Aorta (tissue), 5 donors: ENCODE measurements at places on chromosomes 2 and 18. TPM values are rescaled to one million over a fixed set of nuclear protein-coding genes. Genes with fewer than 3 reads are reported as not detected.

DNA sequence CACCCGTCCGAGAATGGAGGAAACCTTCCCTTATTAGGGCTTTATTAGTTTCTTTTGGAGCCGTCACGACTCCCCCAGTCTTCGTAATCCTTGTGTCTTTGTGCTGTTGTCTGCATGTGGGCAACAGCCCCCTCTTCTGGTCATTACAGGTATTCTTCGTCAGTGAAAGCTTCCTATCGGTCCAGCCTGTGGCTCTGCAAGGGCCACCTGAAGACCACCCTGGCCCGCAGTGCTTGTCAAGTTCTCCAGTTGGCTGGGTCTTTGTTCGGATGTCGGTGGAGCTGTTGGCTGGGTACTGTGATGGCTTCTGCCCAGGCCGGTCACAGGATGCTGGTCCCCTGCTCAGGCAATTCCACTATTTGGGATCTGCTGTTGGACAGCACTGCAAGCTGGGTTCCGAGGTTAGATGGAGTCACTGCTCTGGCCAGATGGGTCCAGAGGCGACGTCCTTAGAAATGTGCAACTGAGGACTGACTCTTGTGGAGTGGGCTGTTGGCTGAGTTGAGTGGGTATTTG lies 19.2 kb downstream of the E2F6 start:
- H3K27me3 ChIP-seq: no peaks in the 10 kb centered on the region
- H3K4me1 ChIP-seq: no peaks in the 10 kb centered on the region
- DNase-seq: peak; percentile 54

Gene ALPG
- not detected for total RNA-seq

DNA sequence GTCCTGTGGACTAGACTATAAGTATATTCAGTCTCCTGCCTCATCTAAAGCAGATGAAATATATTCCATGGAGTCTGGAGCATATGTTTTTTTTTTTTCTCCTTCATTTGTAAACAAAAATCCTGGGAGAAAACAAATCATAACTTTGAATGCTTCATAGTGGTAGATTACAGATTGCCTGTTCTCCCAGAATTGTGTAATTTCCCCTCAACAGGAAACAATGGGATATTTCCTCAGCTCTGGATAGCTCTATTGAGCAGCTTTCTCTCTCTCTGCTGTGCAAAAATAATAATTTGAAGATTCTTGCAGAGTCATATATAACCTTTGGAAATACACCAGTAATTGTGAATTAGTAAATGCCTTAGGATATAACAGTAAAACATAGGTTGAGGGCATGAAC lies 1406.6 kb upstream of the ACVR2A start:
- H3K4me3 ChIP-seq: no peak overlapping the region
- no peaks in the 10 kb centered on the region for H3K4me1 ChIP-seq
- no peak overlapping the region for H3K27ac ChIP-seq
- no peak for DNase-seq
- no peaks in the 10 kb centered on the region for H3K36me3 ChIP-seq
- H3K27me3 ChIP-seq: no peaks in the 10 kb centered on the region

DNA sequence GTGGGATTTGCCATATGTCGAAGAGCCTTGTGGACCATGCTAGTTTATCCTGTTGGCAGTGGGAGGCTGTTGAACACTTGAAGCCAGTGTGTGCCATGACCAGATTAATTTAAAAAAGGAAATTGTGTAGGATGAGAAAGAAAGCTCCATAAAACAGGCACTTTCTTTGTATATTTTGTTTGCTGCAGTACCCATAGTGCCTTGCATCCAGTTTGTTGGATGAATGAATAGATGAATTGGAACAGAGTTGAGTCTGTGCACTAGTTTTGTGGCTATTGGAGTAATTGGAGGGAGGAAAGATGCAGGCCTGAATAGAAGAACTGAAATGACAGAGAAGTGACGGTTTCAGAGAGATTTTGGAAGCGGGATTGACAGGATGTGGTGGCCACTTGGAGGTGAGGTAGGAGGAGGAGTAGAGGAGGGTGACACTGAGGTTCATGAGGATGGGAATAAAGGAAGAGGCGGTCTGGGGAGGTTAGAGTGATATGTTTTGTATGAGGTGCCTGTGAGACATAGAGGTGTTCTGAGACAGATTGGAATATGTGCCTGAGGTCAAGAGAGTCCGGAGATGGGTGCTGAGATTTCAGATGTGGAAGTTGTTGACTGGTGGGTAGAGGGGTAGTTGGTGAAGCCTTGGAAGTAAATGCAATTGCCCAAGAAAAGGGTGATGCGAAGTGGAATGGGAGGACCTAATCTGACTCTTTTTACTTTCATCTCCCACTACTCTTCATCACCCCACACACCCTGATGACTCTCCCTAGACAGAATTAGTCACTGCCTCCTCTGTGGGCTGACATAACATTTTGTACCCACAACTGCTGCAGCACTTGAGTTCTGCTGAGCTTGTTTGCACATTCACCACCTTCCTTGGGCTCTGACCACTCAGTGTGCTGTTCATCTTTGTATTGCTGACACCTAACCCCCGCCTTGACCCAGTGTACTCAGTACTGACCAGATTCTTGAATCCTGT lies 5.1 kb downstream of the DGUOK start:
- H3K4me3 ChIP-seq: no peak overlapping the region
- no peaks in the 10 kb centered on the region for H3K27me3 ChIP-seq
- peaks cover 5% of the 10 kb centered on the region for H3K4me1 ChIP-seq
- H3K27ac ChIP-seq: no peak overlapping the region

Gene ADGRF3
- total RNA-seq: 0.13 TPM

GRCh38 chr2:98381494-98381893 lies 35.2 kb downstream of the CNGA3 start:
- H3K27me3 ChIP-seq: no peaks in the 10 kb centered on the region
- H3K36me3 ChIP-seq: no peaks in the 10 kb centered on the region
- H3K4me1 ChIP-seq: no peaks in the 10 kb centered on the region
- no peak for DNase-seq
- H3K27ac ChIP-seq: no peak overlapping the region

GRCh38 chr18:47558110-47558750 lies 306.8 kb upstream of the SKOR2 start:
- H3K27me3 ChIP-seq: no peaks in the 10 kb centered on the region
- no peak overlapping the region for H3K27ac ChIP-seq
- H3K4me1 ChIP-seq: no peaks in the 10 kb centered on the region
- H3K36me3 ChIP-seq: no peaks in the 10 kb centered on the region
- no peak overlapping the region for H3K4me3 ChIP-seq

Gene INPP5D
- total RNA-seq: 51.2 TPM

- no peak for DNase-seq
- H3K27me3 ChIP-seq: no peaks in the 10 kb centered on the region
- H3K27ac ChIP-seq: no peak overlapping the region
- H3K4me3 ChIP-seq: no peak overlapping the region
Measured at GRCh38 chr2:72178551-72178950, 30.9 kb upstream of the CYP26B1 start.

DNA sequence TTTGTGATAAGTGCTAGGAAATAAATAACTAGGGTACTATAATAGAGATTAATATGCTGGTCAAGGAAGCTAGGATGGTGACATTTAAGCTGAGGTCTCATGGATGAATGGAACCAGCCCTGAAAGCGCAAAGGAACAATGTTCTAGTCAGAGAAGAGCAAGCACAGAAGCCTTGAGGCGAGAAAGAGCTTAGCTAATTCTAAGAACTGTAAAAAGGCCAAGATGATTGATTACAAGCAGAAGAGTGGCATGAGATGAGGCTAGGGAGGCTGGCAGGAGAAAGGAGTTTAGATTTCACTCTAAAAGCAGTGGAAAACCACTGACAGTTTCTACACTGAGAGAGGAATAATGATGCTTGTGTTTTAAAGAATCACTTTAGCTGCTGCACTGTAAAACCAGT lies 3.4 kb upstream of the YIPF4 start:
- H3K36me3 ChIP-seq: no peaks in the 10 kb centered on the region
- no peak overlapping the region for H3K27ac ChIP-seq
- no peaks in the 10 kb centered on the region for H3K27me3 ChIP-seq
- no peak overlapping the region for H3K4me3 ChIP-seq

Gene PROC
- not detected for total RNA-seq

DNA sequence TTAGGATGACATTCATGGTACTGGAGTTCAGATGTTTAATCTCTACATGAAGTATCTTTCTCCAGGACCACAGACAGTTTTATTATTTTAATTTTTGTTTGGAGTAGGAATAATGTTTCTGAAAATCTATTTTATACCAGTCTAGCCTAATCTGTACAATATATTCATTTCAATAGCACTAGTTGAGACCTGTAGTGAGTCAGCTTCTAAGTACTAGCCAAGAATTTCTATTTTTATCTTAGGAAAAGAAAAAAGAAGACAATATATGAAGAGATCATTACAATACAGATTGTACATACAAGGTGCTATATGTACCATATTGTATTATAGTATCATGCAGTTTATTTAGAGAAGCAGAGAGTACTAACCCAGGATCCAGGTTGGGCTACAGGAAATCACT lies 826.9 kb upstream of the PIK3C3 start:
- no peaks in the 10 kb centered on the region for H3K27me3 ChIP-seq
- DNase-seq: no peak
- H3K4me3 ChIP-seq: no peak overlapping the region
- no peak overlapping the region for H3K27ac ChIP-seq
- H3K4me1 ChIP-seq: no peaks in the 10 kb centered on the region
- H3K36me3 ChIP-seq: no peaks in the 10 kb centered on the region

GRCh38 chr18:58977223-58977622 lies 112.5 kb downstream of the ZNF532 start:
- DNase-seq: no peak
- peaks cover 2% of the 10 kb centered on the region for H3K36me3 ChIP-seq
- H3K27me3 ChIP-seq: no peaks in the 10 kb centered on the region
- H3K27ac ChIP-seq: peak overlapping the region; percentile 2

GRCh38 chr2:11745613-11746375 lies 638 bp upstream of the LPIN1 start:
- peaks cover 5% of the 10 kb centered on the region for H3K4me1 ChIP-seq
- no peak overlapping the region for H3K27ac ChIP-seq
- H3K27me3 ChIP-seq: no peaks in the 10 kb centered on the region
- H3K4me3 ChIP-seq: no peak overlapping the region

DNA sequence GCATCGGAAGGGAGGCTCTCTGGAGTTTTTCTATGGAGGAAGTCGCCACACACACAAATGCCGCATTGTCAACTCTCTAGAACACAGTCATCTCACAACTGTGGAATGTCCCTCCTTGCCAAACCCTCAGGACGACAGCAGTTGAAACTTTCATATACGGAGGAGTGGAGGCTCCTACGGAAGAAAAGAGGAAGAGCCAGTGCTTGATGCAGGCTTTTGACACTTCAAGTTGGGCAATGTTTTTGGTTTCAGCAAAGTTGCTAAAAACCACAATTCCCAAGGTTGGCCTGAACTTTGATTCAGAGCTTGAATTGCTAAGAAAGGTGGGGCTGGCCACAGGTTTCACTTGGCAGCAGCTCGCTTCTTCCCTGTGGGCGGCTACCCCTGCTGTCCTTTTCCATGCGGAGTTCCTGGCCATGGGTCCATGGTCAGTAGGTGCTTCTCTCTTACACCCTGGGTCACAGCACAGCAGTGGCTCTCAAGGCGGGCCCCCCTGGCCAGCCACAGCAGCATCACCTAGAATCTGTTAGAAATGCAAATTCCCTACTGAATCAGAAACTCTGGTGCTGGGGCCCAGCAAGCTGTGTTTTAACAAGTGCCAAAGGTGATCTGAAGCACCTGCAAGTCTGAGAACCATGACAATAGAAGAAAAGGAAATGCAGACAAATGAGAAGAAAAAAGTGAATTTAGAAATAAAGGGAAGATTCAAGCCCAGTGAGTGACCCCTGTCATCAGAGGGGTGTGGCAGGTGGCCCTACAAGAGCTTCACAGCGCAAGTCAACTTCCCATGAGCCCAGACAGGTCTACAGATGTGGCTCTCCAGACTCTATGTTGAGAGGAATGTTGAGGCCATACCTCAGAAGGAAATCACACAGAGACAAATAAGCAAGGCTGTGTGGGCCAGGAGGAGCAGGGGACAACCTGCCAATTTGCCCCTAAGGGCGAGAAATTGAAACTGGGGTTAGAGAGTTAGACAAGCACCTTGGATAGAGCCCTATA lies 856.4 kb downstream of the RNF144A start:
- H3K4me3 ChIP-seq: no peak overlapping the region
- H3K27me3 ChIP-seq: no peaks in the 10 kb centered on the region
- no peak for DNase-seq

Gene KCNK3
- total RNA-seq: 8.7 TPM

Gene IL36G
- not detected for total RNA-seq

Gene FBXO41
- total RNA-seq: 4.7 TPM

Gene POTEJ
- total RNA-seq: not detected

Gene SLC9A2
- total RNA-seq: not detected

Gene GKN1
- total RNA-seq: not detected

Gene CNGA3
- not detected for total RNA-seq

- no peaks in the 10 kb centered on the region for H3K4me1 ChIP-seq
- H3K4me3 ChIP-seq: no peak overlapping the region
- no peak overlapping the region for H3K27ac ChIP-seq
- no peaks in the 10 kb centered on the region for H3K27me3 ChIP-seq
- no peaks in the 10 kb centered on the region for H3K36me3 ChIP-seq
- DNase-seq: no peak
Measured at GRCh38 chr2:238796223-238796885, 51.5 kb upstream of the TWIST2 start.

DNA sequence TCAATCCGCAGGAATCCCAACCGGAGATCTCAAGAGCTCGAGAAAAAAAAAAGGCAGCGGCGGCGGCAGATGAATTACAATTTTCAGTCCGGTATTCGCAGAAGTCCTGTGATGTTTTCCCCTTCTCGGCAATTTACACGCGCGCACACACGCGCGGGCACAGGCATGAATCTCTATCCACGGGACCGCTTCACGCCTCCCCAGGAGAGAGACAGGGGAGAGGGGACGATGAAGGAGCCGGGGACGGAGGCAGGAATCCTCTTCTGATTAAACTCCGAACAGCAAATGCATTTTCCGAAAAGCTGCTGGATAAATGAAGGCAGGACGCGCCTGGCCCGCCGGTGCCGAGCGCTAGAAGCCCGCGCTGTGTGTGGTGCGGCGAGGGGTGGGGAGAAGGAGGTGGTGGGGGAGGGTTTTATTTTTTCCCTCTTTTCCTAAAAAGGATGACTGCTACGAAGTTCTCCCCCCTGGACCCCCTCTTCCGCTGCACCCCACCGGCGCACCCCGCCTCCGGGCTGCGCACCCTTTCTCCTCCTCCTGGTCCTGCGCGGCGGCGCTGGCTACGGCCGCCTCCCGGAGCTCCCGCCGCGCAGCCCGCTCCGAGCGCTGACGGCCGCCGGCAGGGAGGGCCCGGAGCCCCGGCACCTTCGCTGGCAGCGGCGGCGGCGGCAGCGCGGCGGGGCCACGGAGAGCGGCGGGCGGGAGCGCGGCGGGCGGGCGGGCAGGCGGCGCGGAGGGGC lies at the start of gene BCL2:
BCL2 (minus strand) TSS at position 387 of the 740 bp plus-strand sequence.
- H3K36me3 ChIP-seq: no peaks in the 10 kb centered on the region
- H3K27me3 ChIP-seq: no peaks in the 10 kb centered on the region
- H3K27ac ChIP-seq: peak within 1 kb of the TSS; percentile 44
- peak within 1 kb of the TSS; percentile 97 for H3K4me3 ChIP-seq

- no peak overlapping the region for H3K27ac ChIP-seq
- H3K4me1 ChIP-seq: no peaks in the 10 kb centered on the region
- no peak overlapping the region for H3K4me3 ChIP-seq
- no peaks in the 10 kb centered on the region for H3K36me3 ChIP-seq
- H3K27me3 ChIP-seq: no peaks in the 10 kb centered on the region
Measured at GRCh38 chr18:52289392-52289791, 50.6 kb upstream of the DCC start.

GRCh38 chr2:27571681-27572080 lies 11.2 kb upstream of the ZNF512 start:
- no peak overlapping the region for H3K4me3 ChIP-seq
- H3K4me1 ChIP-seq: no peaks in the 10 kb centered on the region
- no peaks in the 10 kb centered on the region for H3K27me3 ChIP-seq
- H3K36me3 ChIP-seq: no peaks in the 10 kb centered on the region

GRCh38 chr2:186746584-186746983 lies 52.7 kb downstream of the FAM171B start:
- no peaks in the 10 kb centered on the region for H3K4me1 ChIP-seq
- H3K27me3 ChIP-seq: no peaks in the 10 kb centered on the region
- no peak overlapping the region for H3K27ac ChIP-seq
- no peak overlapping the region for H3K4me3 ChIP-seq
- no peaks in the 10 kb centered on the region for H3K36me3 ChIP-seq

Gene CENPO
- 4.0 TPM for total RNA-seq
